MV-4-11 (cell line): ENCODE measurements at places on chromosomes 4 and X.
A peak's percentile ranks its signal among the peaks of the same experiment; 100 is the strongest.

- DNase-seq: no peak
Measured at GRCh38 chrX:66176134-66176533, 12.1 kb downstream of the HEPH start.

DNA sequence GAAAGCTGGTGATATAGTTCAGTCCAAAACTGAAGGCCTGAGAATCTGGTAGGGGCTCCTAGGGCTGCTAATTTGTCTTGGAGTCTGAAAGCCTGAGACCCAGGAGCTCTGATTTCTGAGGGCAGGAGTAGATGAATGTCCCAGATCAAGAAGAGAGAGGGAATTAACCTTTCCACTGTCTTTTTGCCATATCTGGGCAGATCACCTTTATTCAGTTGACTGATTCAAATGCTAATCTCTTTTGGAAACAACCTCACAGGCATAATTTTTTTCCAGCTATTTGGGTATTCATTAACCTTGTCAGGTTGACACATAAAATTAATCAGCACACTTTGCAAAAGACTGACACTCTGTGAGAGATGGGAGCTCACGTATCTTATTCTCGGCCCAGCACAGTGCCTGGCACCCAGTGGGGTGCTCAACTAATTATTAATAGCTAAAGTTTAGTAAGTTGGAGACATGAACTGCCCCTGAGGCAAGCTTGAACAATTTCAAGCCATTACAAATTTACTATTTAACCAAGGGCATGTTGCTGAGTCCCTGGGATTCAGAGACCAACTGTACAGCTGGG is 114.3 kb downstream of the CPEB2 start:
- no peak for DNase-seq

- DNase-seq: no peak
Measured at GRCh38 chr4:165152527-165152926, 39.9 kb upstream of the TMEM192 start.

DNA sequence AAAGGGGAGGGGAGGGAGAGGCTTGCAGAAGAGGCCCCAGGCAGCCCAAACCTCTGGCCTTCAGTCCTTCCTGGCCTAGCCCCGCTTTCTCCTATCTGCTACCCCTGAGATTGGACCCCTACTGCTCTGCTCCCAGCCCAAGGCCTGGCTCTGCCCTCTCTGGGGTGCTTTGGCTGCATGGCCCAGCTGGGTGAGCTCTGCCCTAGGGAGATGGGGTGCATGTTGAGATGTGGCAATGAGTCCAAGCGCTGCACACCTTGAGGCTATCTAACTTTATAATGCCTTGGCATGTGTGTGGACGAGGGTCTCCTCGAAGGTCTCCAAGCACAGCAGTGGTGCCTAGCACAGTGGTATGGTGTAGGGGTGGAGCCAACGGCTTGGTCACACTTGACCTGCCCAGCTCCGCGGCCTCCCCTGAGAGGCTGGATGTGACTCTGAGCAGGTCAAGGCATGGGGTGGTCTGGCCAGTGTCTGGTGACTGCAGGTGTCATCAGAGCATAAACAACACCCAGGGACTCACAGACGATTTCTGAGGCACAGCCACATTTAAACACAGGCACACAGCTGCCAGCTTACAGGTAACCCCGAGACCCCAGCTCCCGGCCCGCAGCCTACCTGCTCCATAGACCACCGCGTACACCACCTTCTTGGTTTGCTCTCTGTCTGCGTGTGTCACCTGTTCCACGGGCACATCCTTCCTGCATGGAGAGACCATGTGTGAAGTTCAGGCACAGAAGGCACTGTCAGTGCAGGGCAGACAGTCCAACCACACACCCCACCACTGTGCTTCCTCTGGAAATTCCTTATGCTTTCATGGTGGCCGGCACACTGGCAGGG is 36.3 kb downstream of the NAT8L start:
- no peak for DNase-seq

- peak; percentile 62 for DNase-seq
Measured at GRCh38 chrX:97790850-97791249, 907.1 kb downstream of the RPA4 start.

- no peak for DNase-seq
Measured at GRCh38 chr4:2036327-2036726, 22.8 kb upstream of the NAT8L start.

GRCh38 chrX:122626871-122627270 is 557.2 kb upstream of the GRIA3 start:
- DNase-seq: no peak

DNA sequence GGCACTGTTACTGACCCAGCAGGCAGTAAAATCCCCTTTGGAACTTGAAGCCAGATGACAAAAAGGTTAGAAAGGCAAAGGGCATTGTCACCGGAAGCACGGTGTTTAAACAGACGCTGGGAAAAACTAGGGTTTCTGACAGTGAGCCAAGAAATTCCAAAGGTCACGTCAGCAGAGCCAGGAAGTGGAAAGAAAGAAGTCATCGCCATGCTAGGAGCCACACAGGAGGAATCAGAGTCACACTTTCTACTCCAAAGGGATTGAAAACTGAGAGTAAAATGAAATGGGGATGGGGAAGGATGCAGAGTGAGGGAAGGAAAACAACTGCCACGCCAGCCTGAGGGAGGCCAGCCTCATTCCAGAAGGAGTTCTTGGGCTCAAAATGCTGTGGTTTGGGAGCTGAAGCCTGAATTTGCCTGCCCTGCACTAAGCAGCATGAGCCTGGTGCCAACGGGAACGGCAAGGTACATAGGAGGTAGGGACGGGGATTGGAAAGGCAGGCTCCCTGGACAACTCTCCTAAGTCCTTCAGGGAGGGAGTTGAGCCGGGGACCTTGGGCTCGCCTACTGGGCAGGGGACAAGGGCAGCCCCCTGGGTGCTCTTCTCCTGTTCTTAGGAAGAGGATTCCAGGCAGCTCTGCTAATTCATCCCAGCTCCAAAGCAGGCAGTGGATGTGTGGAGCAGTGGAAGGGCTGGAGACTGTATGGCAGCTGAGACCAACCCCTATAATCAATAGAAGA is 66.8 kb downstream of the SOWAHB start:
- DNase-seq: no peak

DNA sequence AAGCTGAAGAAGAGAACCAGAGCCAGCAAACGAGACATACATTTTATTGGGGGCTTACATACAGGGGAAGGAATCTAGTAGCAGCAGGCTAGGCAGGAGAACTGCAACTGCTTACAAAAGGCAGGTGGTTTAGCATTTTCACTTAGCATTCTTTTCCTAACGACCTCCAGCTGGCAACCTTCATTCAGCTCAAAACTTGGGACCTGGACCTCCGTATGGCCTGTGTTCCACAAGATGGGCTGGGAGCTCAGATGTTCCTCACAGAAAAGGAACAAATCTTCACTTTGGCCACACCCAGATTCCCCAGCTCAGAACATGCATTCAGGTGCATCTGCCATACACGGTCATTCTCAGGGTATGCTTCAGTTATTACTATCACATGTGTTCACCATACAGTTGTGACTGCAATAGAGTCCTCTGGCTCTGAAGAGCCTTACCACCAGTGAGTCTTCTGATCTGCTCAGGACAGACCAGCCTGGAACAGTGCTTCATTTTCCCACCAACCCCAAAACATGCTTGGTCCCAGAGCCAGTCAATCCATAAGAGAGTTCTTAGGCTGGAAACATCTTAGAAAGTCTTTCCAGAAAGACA is 29.6 kb upstream of the AP1AR start:
- DNase-seq: no peak

DNA sequence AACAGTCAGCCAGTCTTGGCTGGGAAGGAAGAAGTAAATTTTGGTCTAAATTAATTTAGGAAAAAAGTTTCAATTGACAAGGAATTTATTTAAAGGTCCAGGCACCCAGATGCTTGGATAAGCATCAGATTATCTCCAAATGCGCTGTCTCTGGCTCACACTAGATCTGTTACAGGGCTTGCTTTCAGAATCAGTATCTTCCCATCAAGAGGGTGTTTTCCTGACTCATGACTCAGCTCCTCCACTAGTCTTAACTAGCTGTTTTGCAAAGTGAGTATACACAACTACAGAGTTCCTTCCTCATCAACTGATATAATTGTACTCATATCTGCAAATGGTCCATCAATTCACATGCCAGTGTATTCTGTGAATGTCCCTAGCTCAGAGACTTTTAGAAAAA is 482.1 kb upstream of the CPEB2 start:
- DNase-seq: no peak

DNA sequence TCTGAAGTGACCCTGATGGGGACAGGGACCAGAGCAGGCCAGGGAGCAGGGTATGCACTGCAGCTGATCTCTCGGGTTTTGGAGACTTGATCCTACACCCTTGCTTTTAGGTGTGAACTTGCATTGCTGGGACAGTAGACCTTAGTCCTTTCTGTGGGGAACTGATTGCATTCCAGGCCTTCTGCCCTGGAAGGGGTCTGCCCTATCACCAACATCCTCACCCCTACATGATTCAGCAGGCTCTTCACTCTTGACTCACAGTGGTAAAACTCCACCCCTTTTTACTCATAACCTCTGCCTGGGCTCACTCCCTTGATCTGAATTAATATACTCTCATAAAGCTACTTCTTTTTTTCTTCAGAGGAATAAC is 6.6 kb upstream of the DDX60L start:
- peak; percentile 19 for DNase-seq

- DNase-seq: peak; percentile 31
Measured at GRCh38 chrX:155334486-155335336, at the start of gene CLIC2. Gene CLIC2, minus strand, starts transcription at chrX:155334614. Its CDS starts 187 bp downstream, at chrX:155334427.

DNA sequence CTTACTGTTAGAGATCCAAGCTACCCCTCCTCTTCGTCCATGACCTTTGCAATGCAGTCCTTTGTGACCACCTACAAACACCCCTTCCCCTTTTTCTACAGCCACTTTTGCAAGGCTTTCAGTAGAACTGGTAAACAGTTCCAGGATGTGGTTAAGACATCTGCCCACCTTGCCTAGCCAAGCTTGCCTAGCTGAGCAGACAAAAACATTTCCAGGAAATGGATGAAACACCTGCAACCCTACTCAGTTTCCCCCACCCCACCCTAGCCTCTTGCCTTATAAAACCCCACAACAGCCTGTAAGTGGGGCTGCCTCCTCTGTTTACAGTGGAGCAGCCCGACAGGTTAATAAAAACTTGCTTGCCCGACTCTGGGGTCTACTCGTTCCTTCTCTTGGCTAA is 133.8 kb downstream of the ZC4H2 start:
- no peak for DNase-seq
